ENCODE measurements at places on chromosomes 16 and 17.

DNA sequence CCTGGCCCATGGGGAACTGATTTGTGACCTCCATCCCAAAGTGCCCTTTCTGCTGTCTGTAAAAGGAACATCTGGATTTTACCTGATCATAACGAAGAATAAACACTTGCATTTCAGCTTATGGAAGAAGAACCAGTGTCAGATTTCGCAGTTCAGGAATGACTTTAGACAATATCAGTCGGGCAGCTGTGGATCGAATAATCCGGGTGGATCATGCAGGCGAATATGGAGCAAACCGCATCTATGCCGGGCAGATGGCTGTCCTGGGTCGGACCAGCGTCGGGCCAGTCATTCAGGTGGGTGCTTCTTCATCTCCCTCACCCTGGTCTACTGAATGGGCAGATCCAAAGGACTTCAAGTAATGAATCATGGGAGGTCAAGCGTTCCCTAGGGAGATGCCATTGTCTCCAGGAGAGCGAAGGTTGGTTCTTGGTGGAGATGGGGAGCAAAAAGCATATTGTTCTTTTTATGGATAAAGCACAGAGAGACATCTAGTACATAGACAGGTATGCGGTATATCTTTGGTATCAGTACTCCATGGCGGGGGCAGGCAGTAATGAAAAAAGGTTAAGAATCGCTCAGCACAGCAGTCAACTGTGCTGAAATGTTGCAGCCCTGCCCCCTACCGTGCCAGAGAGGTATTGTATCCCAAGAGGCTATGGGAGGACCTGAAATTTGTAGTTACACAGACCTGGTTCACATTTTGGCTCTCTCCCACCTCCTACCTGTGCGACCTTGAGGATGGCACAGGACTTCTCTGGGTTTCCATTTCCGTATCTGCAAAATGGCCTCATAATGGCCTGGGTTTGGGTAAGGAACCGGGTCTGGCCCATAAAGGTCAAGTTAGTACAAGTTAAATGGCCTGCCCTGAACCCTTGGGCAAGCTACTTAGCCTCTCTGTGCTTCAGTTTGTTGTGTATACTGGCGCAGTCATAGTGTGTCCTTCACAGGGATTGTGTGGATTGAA, 4.7 kb downstream of the COQ7 start:
- peak; percentile 64 for DNase-seq

DNA sequence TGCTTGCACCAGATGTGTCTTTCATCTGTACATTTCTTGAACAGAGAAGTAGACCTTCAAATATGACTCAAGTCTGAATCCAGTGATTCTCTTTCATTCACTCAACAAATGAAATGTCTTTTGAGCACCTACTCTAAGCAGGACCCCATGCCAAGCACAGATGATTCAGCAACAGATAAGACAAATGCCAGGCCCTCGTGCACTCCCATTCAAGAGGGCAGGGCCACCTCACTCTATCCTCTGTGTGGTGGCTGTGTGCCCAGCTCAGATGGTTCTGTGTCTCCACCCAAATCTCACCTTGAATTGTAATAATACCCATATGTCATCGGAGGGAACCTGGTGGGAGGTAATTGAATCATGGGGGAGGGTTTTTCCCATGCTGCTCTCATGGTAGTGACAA, 74.1 kb upstream of the NKD1 start:
- DNase-seq = no peak

DNA sequence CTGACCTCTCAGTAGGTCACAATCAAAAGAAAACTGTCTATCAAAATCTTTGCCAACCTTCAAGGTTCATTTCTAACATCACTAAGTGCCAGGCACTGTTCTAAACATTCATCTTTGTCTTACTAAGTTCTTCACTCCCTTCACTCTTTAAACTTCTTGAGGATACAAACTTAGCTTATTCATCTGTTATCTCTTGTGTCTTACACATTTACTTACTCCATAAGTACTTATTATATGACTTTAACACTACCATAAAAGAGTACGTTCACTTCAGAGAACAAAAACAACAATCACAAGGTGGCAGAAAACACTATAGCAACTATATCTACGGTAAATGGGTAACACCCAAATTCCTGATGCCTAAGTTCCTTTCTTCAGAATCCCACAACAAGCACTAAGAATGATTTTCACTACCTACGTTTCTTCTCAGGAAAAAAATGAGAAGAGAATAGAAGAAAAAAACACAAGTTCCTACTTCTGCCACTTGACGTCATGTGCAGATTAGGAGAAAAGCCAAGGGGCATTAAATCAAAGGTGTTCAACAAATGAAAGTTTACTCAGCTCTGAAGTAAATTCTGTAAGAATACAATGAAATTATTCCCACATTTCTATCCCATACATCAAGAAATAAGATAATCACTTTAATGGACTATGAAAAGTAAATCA, 29.2 kb downstream of the KANSL1 start:
- DNase-seq = no peak

DNA sequence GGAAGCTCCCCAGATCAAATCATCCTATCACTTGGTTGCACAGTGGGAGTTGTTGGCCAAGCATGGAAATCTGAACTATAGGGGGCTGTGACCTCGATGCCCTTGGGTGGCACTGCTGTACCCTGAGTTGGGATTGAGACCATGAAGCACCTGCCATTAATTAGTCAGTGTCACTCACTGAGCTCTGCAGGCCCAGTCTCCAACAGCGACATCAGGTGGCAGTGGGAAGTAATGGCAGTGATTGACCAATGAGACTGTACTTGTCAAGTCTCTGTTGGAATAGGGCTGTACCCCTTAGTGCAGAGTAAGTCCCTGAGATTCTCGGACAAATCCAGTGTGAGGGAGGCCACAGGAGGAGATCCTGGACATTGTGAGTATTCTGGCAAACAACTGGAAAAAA, 118.0 kb upstream of the RPL38 start:
- DNase-seq = no peak

GRCh38 chr17:49031965-49032928, 35.1 kb downstream of the IGF2BP1 start:
- DNase-seq = peak; percentile 67

- no peak for DNase-seq
Measured at GRCh38 chr17:44982113-44982702, 14.1 kb upstream of the C1QL1 start.

- DNase-seq = no peak
Measured at GRCh38 chr16:23181506-23181905, 1.0 kb upstream of the SCNN1G start.

- DNase-seq = no peak
Measured at GRCh38 chr17:7437950-7438614, 1.2 kb upstream of the FGF11 start.

DNA sequence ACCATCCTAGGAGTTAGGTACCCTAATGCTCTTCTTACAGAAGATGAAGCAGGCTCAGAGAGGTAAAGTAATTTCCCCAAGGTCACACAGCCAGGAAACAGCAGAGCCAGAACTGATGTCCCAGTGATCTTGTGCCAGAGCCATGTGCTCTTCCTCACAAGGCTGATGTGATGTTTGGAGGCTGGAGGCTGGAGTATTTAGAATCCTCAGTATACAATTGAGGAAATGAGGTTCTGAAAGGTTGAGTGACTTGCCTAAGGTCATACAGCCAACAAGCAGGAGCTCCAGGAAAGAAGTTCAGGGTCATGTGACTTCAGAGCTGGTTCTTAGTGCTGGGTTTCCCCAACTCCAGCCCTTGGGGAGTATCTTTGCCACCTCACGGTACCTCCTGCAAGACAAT, 18.5 kb downstream of the ITPRIPL2 start:
- no peak for DNase-seq

DNA sequence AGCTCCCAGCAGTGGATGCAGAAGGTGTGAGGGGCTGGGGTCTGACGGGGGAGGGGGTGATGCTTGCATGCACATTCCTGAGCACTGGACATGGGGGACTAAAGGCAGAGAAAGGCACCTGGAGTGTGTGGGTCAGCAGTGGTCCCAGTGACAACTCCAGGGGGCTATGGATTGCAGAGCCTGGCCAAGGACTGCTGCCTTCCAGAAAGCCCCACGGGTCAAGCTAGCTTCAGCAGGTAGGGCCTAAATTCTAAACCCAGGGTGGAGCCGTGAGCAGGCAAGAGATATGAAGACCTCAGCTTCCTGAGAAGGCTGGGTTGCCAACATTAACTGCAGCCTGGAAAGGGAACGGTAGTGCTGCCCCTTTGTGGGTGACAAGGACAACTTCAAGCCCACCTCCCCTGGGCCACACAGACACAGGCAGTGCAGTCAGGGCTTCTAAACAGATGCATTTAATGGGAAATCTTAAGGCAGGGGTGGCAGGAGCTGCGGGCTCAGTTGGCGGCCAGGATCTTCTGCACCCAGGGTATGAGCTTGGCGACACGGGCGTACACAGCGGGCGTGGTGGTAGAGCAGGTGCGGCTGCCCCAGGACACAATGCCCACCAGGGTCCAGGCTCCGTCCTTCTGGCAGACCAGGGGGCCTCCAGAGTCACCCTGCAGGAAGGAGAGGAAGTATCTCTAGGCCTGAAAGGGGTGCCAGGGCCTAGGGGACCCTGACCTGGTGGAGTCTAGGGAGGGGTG, 3.1 kb downstream of the CTRB2 start:
- DNase-seq = no peak

DNA sequence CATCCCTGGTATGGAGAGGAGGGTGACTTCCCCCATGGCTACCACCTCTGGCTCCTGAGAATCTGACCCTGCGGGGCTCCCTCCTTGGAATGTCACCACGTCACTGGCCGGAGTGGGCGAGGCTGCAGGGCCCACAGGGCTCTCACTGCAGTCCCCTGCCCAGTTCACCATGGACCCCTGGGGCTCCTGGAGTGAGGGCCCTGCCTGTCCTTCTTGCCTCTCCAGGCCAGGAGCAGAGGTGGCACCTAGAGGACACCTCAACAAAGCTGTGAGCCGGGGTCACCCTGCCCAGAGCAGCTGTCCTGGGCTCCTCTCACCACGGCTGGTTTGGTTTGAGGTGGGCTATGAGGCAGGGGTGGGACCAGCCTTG, 67.8 kb upstream of the GNG13 start:
- DNase-seq = no peak

- peak; percentile 74 for DNase-seq
Measured at GRCh38 chr16:12651765-12652512, 151.7 kb downstream of the CPPED1 start.

- no peak for DNase-seq
Measured at GRCh38 chr16:16163571-16163970, 59.7 kb downstream of the ABCC6 start.

- no peak for DNase-seq
Measured at GRCh38 chr16:30557707-30557956, 542 bp downstream of the ZNF764 start.

- no peak for DNase-seq
Measured at GRCh38 chr17:2040942-2041560, 771 bp upstream of the OVCA2 start.

- DNase-seq = no peak
Measured at GRCh38 chr17:60318326-60318725, 73.6 kb downstream of the USP32 start.

DNA sequence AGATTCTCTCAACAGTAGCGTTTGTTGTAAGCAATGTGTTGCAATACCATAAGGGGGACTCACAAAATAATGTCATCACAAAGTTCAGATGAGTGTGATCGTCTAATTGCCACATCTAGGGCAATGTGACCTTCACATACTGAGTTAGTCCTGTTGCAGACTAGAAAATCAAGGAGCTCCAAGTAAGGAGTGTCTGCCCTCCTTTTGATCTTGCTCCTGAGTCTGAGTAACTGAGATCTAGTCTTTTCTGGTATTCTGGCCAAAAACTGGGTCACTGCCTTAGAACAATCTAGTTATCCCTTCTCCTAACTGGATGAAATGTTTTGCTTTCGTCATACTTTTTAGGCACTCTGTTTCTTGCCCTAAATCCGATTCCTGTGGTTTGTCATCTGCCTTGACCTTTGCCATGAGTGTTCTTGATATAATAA, 712.1 kb downstream of the CDH11 start:
- DNase-seq = no peak

GRCh38 chr17:28726627-28727491, 826 bp upstream of the TLCD1 start:
- peak; percentile 100 for DNase-seq

- no peak for DNase-seq
Measured at GRCh38 chr16:71421911-71422310, 19.9 kb downstream of the TLE7 start.

GRCh38 chr17:70896843-70897242, 727.5 kb downstream of the KCNJ2 start:
- DNase-seq = no peak

DNA sequence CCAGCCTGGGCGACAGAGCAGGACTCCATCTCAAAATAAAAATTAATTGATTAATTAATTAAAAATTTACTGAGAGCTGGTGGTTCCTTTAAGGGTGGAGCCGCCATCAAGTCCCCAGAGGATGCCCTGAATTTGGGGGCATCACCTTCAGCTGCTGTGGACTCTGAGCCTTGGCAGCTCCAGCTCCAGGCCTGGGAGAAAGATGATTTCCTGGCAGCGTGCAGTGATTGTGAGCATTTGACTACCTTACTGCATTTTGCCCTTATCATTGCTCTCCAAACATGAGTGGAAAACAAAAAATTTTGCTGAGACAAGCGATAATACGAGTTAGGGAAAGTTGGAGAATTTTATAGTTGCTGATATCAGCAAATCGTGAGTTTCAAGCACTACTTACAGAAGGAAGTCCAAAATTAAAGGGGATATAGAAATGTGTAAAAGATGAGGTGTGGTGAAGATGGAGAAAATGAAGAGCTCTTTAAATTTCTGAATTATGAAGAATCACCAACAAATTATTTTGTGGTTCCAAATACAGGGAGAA, 2.6 kb upstream of the ITGAD start:
- DNase-seq = no peak

DNA sequence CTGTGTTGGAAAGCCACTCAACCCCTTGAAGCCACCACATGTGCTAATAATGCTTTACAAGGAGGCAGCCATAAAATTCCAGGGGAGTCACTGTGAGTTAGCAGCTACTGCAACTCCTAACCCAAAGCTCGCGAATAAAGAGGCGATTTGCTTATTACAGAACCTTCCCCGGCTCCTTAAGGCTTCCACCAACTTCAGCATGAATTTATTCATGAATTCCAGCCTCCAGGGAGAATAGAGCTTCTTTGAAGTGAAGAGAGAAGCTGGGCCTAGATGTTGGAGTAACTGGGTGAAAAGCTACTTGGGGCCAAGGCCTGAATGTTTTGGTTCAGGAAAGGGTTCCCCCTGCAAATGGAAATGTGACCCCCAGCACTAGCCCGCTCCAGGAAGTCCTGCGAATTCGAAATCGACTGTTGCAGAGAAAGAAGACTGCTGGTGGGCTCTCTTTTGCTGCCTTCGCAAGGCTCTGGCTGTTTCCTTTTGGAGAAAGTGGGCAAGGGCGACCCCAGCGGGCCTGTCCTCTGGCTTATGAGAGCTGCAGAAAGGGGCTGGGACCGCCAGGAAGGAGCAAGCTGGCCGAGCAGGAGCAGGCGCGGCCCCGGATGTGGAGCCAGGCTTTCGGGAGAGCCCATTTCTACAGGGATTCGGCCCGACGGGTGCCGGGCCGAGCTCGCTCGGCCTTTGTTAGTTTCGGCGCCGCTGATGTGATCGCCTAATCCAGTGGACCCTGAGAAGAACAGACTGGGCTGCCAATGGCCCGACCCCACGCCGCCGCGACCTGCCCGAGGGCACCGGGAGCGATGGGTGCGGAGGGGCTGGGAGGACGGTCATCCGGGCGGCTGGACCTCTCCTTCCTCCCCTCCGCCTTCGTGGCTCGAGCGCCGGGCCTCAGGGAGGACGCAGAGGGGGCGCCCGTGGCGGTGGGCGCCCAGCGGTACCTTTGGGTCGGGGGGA, 7.6 kb downstream of the CBX8 start:
- DNase-seq = no peak

- no peak for DNase-seq
Measured at GRCh38 chr17:15267996-15268395, 2.9 kb upstream of the PMP22 start.

Data from Caki2 (cell line).